ENCODE measurements at places on chromosomes 2 and 18.

DNA sequence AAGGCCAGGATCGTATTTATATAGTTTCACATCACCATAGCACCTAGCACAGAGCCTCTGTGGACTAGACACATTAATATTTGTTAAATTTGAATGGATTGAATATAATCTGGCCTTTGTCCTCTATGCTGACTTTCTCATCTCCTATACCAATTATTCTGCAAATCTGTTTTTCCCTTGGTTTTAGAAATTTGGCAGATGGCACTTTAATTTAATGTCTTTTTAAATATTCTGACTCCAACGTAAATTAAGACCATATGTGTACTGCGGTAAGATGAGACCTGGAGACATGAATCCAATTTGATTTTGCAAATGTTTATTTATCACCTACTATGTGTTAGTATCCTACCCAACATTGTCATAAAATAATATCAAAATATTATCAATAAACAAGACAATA is 1281.9 kb upstream of the PIK3C3 start:
- DNase-seq = no peak

DNA sequence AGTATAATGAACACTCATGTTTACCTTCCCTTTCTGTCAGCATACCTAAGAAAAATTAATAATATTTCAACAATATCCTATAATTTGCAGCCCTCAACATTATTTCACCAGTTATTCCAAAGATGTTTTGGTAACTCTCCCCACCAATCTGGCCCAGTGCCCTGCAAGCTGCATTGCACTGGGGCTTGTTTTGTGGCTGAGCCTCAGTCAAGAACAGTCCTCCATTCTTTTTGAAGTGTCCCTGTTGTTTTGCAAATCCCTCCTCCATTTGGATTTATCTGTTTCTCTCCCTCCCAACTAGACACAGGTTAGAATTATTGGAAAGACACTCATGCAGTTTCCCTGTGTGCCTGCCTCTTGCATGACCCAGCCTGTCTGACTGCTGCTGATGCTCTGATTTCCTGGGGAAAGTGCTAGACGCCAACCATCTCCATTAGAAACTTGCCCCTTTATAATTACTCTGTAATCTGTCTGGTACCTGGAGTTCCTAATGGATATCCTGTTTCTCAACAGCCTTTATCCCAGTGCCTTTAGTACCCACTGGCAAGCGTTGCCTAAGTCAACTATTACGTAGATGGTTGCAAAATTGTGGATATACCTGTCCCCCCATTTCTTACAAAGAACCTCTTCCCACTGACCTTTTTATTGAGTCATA is 60.2 kb downstream of the EIF5B start:
- no peak for DNase-seq

- no peak for DNase-seq
Observed at GRCh38 chr2:71696381-71696780, 243.0 kb downstream of the DYSF start.

DNA sequence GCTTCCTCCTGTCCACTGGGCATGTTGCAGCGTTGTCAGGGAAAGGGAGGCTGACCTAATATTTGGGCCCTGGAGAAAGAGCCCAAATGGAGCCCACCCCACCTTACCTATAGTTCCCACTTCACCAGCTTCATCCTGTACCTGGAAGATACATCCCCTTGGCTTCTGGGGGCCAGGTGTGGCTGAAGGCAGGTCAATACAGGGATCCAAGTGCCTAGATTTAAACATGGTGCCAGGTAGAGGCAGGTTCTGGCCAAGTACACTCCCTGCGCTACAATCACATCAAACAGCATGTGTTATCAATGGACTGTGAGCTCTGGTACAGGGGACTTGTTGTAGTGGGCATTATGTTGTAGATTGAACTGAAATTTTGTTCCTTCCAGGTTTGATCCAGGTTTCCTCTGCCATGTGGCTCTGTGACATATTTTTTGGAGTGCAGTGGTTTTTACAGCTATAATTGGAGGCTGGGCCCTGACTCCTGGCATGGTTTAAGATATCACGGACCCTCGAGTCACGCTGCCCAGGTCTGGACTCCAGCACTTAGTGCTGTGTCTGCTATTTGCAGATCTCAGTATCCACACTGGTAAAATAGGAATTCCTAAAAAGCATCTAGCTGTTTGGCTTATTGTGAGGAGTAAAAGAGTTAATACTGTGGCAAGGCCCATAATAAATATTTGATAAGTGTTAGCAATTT is 23.8 kb downstream of the MYCN start:
- no peak for DNase-seq

DNA sequence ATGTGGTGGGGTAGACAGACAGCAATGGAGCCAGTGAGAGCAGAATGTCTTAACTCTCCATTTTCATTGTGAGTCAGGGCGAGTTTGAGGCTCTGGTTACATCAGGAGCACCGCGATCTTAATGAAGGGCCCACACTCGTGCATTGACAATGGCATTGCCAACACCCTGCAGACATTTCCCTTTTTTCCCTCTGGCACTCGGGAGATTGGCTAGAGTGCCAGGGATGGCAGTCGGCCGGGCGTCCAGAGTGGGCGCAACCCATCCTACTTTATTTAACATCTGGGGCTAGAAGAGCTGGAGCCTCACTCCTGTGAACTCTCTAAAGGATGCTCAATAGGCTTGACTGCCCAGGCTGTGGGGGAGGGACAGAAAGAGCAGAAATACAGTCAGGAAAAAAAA is 9.7 kb downstream of the PROKR1 start:
- no peak for DNase-seq

GRCh38 chr18:48541026-48541746 is 2.4 kb downstream of the CTIF start:
- no peak for DNase-seq

DNA sequence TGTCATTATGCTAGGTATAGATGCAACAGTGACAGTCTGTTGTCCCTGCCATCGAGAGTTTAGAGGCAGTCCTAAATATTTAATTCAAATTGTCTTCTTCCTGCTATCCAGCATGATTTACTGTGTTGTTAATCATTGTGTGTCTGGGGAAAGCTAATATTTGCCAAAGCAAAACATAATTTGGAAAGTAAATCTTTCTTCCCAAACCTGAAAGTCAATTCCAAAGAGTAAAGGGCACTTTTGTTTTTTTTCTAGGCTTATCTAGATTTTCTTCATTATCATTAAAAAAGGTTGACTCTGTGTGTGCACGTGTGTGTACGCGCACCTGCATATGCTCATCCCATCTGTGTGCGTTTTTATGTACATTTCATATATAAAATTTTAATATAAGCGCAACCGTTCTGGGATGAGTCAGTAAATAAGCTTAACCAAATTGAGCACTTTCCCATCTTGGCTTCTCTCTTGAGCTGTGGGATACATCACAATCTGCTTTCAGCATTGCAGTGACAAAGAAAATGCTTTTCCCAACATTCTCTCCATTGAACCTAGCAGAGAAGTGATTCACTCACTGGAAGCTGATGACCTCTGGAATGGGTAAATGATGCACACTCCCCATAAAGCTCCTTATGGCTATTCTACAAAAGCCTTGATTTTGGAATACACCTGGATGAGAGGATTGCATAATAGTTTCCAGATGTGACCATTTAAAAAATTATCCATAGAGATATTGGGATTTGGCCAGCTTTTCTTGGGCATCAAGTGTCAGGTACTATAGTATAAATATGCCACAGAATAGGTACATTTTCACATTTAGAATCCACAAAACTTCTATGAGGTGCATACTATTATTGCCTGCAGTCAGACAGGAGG is 488.4 kb downstream of the ADCYAP1 start:
- DNase-seq = no peak

- no peak for DNase-seq
Observed at GRCh38 chr18:27871726-27872125, 305.2 kb downstream of the CDH2 start.

GRCh38 chr2:85554980-85555612 is 6.2 kb downstream of the GGCX start:
- DNase-seq = no peak
